ENCODE measurements at places on chromosomes 1 and 21.
A peak's percentile ranks its signal among the peaks of the same experiment; 100 is the strongest.

DNA sequence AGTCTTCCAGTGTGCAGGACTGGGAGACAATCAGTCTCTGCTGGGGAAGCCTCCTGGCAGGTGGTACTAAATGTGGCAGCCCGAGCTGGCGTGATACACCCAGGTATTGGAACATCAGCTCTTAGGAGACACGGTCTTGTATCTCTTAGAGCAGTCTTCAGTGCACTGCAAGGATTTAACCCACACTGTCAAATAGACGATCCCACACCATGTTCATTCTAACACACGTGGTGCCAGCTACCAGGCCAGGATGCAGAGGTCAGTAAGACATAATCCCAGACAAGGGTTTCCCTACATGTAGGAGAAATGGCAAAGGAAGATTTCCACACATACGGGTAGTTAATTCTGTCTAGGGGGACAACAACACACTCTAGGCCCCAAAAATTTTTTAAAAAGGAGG, 8.7 kb downstream of the TRIM11 start:
- H3K4me1 ChIP-seq = no peaks in the 10 kb centered on the region
- no peak overlapping the region for H3K4me3 ChIP-seq
- DNase-seq = no peak
- no peaks in the 10 kb centered on the region for H3K36me3 ChIP-seq
- no peak overlapping the region for H3K27ac ChIP-seq

DNA sequence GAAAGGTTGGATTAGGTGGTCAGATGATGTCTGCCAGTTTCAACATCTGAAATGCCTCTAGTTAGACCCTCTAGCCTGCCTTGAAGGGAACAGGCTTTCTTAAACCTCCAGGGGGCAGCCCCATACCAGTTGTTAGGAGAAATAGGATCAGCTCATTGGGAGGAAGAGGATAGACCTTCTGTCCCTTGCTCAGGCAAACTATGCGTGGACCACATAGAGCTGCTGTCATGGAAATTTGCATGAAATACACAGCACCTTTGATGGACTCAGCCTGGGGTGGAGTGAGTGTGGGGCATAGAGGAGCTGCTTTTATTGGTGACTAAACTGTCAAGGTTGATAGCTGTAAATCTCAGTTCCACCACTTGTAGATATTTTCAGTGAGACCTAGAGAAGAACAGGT, 38.4 kb upstream of the SPAG17 start:
- H3K36me3 ChIP-seq = no peaks in the 10 kb centered on the region
- H3K27me3 ChIP-seq = no peaks in the 10 kb centered on the region
- H3K27ac ChIP-seq = no peak overlapping the region
- peak; percentile 10 for DNase-seq

GRCh38 chr1:14894811-14895560, 258.6 kb upstream of the TMEM51 start:
- no peak overlapping the region for H3K4me3 ChIP-seq
- H3K27me3 ChIP-seq = no peaks in the 10 kb centered on the region
- H3K4me1 ChIP-seq = no peaks in the 10 kb centered on the region
- no peak overlapping the region for H3K27ac ChIP-seq

GRCh38 chr1:20998826-20999225, 177.9 kb downstream of the EIF4G3 start:
- no peaks in the 10 kb centered on the region for H3K36me3 ChIP-seq
- H3K4me3 ChIP-seq = no peak overlapping the region
- no peak overlapping the region for H3K27ac ChIP-seq
- H3K4me1 ChIP-seq = peaks cover 22% of the 10 kb centered on the region
- no peaks in the 10 kb centered on the region for H3K27me3 ChIP-seq

GRCh38 chr1:62082456-62083363, 111.9 kb upstream of the L1TD1 start:
- no peak for DNase-seq
- no peak overlapping the region for H3K4me3 ChIP-seq
- no peak overlapping the region for H3K27ac ChIP-seq
- no peaks in the 10 kb centered on the region for H3K4me1 ChIP-seq

GRCh38 chr1:145959957-145960467, 2.2 kb upstream of the LIX1L start:
- no peak for DNase-seq
- H3K27me3 ChIP-seq = no peaks in the 10 kb centered on the region
- no peaks in the 10 kb centered on the region for H3K36me3 ChIP-seq
- peak overlapping the region; percentile 88 for H3K27ac ChIP-seq

- H3K27me3 ChIP-seq = no peaks in the 10 kb centered on the region
- no peaks in the 10 kb centered on the region for H3K36me3 ChIP-seq
- no peak overlapping the region for H3K27ac ChIP-seq
- H3K4me3 ChIP-seq = no peak overlapping the region
These were observed 54.0 kb downstream of the ALG14 start for GRCh38 chr1:95018602-95019369.

- no peak for DNase-seq
- H3K36me3 ChIP-seq = no peaks in the 10 kb centered on the region
- H3K27me3 ChIP-seq = no peaks in the 10 kb centered on the region
These were observed 144.2 kb downstream of the VAV3 start for GRCh38 chr1:107820801-107821200.

GRCh38 chr1:17204546-17205440, at the start of gene PADI1:
PADI1 (plus strand) TSS chr1:17205128; CDS start chr1:17205218, 90 bp downstream.
- no peaks in the 10 kb centered on the region for H3K4me1 ChIP-seq
- no peak within 1 kb of the TSS for H3K27ac ChIP-seq
- no peak for DNase-seq
- H3K4me3 ChIP-seq = no peak within 1 kb of the TSS

DNA sequence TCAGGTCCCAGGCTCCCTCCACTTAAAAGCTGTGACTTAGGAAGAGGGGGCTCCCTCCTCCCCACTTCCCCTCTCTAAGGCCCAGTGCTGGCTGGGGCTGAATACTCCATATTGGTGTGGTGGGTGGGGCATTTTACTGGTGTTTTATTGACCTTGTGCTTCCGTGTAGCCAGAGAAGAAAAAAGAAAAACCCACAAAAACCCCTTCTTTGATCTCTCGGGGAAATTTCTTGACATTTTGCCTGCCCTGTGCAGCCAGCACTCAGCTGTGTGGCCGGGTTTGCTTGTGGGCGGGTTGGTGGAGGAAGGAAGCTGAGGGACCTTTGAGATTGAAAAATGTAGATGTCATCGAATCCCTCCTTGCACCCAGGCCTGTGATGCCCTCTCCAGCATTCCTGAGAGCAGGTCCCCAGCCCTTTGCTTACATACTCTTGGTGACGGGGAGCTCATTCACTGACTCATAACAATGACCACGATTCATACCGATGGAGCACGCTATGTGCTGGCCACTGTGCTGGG, 24.8 kb downstream of the TNFRSF8 start:
- H3K36me3 ChIP-seq = no peaks in the 10 kb centered on the region
- no peak overlapping the region for H3K4me3 ChIP-seq
- H3K27ac ChIP-seq = no peak overlapping the region
- DNase-seq = no peak
- no peaks in the 10 kb centered on the region for H3K4me1 ChIP-seq
- no peaks in the 10 kb centered on the region for H3K27me3 ChIP-seq

GRCh38 chr1:9793291-9793690, 30.5 kb downstream of the CLSTN1 start:
- H3K4me1 ChIP-seq = peaks cover 47% of the 10 kb centered on the region
- peak overlapping the region; percentile 61 for H3K27ac ChIP-seq
- no peaks in the 10 kb centered on the region for H3K27me3 ChIP-seq
- no peaks in the 10 kb centered on the region for H3K36me3 ChIP-seq

- H3K27ac ChIP-seq = peak overlapping the region; percentile 85
- H3K4me1 ChIP-seq = peaks cover 66% of the 10 kb centered on the region
- DNase-seq = no peak
- H3K36me3 ChIP-seq = no peaks in the 10 kb centered on the region
These were observed 55.4 kb downstream of the SPEN start for GRCh38 chr1:15902882-15903281.

DNA sequence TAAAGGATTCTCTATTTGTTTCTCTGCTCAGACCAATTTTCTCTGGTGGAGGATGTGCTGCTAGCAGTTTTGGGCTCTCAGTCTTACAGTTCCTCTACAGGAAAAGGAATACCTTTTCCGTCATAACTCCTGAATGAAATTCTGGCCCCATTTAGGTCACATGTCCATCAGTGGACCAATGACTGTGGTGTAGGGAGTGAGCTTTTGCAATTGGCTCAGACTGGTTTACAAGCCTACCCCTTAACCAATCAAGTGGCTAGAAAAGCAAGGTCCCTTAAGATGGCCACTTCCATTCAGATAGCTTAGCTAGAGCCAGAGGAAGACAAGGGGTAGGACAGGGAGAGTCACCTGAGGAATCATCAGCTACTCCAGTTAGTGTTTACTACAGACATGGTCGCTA, 16.4 kb upstream of the ZNF281 start:
- no peak for DNase-seq
- H3K27ac ChIP-seq = no peak overlapping the region
- no peaks in the 10 kb centered on the region for H3K36me3 ChIP-seq
- H3K4me3 ChIP-seq = no peak overlapping the region

Data from gastrocnemius medialis (tissue), 4 donors.